DMS79 (cell line): ENCODE measurements at places on chromosomes 16 and 17.

- no peak for DNase-seq
Measured at GRCh38 chr17:13509527-13509926, 92.2 kb downstream of the HS3ST3A1 start.

DNA sequence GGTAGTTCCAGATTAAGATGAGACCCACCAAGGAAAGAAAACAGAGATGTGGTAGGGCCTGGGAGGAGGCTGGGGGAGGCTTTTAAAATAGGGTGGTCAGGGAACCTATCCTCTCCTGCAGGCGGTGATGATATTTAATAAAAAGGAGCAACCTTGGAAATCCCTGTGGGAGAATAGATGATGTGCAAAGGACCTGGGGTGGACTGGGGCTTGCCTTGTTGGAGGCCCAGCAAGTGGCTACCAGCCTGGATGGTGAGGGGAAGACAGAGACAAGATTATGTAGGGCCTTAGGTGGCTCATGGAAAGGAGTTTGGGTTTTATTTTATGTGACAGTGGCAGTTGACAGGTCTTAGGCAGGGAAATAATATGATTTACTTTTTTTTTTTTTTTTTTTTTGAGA is 1.8 kb downstream of the POLR3E start:
- no peak for DNase-seq

- no peak for DNase-seq
Measured at GRCh38 chr17:82301916-82302567, 15.4 kb downstream of the CD7 start.

GRCh38 chr16:80175011-80175410 is 365.8 kb upstream of the DYNLRB2 start:
- no peak for DNase-seq

DNA sequence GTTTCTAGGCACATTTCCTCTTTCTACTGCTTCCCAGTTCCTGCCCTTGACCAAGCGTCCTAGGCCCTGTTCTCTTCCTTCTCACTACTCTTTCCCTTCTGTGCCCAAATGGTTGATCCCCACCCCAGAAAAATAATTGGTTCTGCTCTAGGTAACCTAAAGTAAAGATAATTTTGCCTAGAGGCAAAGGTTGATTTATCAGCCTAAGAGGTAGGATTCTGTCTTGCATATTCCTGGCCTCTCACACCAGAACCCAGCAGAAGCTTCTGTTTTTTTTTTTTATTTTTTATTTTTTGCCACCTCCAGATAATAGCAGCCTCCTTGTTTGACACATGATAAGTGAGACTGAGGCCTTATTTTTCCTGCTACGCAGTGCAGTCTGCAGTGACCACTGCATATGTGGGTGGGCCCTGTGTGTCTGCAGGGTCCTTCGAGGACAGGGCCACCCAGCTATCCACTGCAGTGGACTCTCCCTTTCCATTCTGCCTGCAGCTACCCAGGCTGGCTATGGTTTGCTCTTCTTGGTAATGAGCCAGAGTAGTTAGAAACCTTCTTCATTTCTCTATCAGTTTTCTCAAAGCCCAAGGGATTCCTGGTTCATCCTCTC is 701 bp downstream of the PIPOX start:
- DNase-seq, result no peak

GRCh38 chr17:75416006-75416405 is 10.5 kb upstream of the GRB2 start:
- DNase-seq, result no peak

DNA sequence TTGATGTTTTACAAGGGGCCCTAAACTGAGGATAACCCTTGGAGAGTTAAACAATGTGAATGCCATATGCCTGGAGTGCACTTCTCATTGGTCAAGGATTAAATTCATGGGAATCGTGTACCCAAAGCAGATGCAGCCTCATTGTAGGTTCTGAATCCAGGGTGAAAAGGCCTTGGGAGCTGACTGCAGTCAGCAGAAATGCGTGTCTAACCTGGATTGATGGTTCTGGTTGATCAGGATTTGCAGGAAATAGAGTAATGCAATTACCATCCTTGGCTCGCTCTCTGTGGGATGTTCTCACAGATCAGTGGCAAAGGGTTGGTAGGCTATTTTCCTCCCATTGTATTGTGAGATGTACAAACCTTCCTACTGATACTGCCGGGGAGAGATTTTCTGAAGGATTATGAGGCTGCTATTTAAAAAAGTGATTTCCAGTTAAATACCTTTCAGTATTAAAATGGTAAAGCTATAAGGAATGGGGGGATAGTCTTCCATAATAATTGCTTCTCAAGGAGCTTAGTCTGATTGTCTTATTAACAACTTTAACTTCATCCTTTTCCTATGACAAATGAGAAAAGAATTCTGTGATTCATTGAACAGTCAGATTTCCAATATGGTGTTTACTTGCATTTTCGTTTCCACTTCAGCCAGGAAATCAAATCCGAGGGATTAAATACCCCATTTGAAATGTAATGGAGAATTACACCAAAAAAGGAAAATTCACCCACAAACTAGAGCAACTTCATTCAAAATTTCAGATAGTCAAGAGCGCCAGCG is 1028.1 kb upstream of the EEF2KMT start:
- no peak for DNase-seq

DNA sequence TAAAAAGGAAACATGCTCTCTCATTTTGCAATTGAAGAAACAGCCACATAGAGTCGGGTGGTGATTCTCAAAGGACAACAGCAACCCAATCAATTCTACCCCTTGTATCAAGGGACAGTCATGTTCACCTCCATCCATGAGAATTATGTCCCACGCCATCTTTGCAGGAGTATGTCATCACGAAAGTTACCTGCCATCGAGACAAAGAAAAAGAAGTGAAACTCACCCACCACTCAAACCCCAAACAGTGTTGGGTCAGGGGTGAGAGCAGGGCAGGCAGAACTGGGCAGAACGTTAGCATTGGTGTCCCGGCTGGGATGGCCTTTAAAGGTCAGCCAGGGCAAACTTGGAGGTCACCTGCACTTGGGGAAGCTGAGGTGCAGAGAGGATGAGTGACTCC is 24.2 kb upstream of the HNF1B start:
- DNase-seq, result no peak

GRCh38 chr17:33972763-33973162 is 282.3 kb upstream of the CCL2 start:
- no peak for DNase-seq

- no peak for DNase-seq
Measured at GRCh38 chr17:17698869-17699351, 17.7 kb downstream of the RAI1 start.
